ENCODE measurements at places on chromosomes 13 and 19. TPM values are rescaled to one million over a fixed set of nuclear protein-coding genes. Genes with fewer than 3 reads are reported as not detected.

Gene ZNF878
- 0.05 TPM for polyA plus RNA-seq

Gene SMIM44
- not detected for polyA plus RNA-seq

Gene TMEM259
- 153 TPM for polyA plus RNA-seq

DNA sequence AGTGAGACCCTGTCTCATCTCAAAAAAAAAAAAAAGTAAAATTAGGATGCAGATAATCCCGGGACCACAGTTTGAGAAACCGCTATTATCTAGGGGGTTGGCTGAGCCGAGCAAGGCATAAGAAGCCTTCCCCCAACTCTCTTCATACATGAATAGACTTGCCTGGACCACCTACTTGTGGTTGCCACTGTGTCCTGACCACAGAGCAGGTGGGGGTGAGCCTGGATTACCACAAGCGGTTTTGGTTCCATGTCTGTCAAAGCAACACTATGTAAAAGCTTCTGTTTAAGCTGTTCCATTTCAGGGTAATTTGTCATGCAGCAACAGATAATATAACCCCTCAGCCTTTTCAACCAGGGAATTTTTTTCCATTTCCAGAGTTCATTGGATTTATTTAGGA is 3.3 kb upstream of the NAPA start:
- H3K4me1 ChIP-seq = peaks cover 4% of the 10 kb centered on the region
- H3K36me3 ChIP-seq = no peaks in the 10 kb centered on the region
- DNase-seq = no peak
- no peak overlapping the region for H3K27ac ChIP-seq

- peaks cover 37% of the 10 kb centered on the region for H3K36me3 ChIP-seq
- H3K4me3 ChIP-seq = no peak overlapping the region
Observed at GRCh38 chr19:9295411-9295849, 14.2 kb downstream of the ZNF699 start.

DNA sequence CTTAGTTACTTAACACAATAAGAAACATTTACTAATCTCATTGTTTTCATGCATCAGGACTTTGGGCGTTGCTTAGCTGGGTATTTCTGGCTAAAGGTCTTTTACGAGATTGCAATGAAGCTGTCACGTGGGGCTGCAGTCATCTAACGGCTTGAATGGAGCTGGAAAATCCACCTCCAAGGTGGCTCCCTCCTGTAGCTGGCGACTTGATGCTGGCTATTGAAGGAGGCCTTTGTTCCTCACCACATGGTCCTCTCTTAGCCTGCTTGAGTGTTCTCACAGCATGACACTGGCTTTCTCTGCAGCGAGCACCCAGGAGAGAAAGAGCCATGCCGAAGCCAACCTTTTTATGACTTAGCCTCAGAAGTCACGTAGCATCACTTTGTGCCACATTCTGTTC is 92.0 kb downstream of the NHLRC3 start:
- no peaks in the 10 kb centered on the region for H3K36me3 ChIP-seq
- no peak for DNase-seq
- H3K27me3 ChIP-seq = no peaks in the 10 kb centered on the region
- H3K4me3 ChIP-seq = no peak overlapping the region
- no peaks in the 10 kb centered on the region for H3K4me1 ChIP-seq
